SW480 (cell line): ENCODE measurements at places on chromosomes 2 and 18.

GRCh38 chr18:56321470-56321869, 316.9 kb downstream of the TXNL1 start:
- no peak for DNase-seq

- no peak for DNase-seq
Observed at GRCh38 chr2:39583781-39584180, 81.9 kb upstream of the TMEM178A start.

- DNase-seq: no peak
Observed at GRCh38 chr2:193556766-193557470, 1362.2 kb upstream of the TMEFF2 start.

DNA sequence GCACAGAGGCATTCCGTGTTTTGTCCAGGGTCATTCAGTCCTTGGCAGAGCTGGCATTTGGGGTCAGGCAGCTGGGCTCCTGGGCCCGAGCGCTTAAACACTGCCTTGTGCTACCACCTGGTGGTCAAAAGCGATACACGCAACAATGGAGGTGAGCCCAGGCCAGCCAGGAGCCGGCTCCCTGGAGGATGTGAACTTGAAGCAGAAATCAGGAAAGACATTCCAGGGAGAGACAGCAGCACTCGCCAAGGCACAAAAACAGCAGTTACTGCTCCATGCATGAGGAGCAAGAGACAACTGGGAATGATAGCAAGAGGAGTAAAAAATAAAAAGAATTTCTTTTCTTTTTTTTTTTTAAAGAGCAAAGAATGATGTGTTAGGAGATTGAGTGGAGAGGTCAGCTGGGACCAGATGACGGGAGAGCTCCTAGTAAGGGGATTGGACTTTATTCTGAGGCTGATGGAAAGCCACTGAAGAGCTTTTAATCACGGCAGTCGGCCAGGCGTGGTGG, 20.7 kb downstream of the SCYGR8 start:
- DNase-seq: peak; percentile 61

DNA sequence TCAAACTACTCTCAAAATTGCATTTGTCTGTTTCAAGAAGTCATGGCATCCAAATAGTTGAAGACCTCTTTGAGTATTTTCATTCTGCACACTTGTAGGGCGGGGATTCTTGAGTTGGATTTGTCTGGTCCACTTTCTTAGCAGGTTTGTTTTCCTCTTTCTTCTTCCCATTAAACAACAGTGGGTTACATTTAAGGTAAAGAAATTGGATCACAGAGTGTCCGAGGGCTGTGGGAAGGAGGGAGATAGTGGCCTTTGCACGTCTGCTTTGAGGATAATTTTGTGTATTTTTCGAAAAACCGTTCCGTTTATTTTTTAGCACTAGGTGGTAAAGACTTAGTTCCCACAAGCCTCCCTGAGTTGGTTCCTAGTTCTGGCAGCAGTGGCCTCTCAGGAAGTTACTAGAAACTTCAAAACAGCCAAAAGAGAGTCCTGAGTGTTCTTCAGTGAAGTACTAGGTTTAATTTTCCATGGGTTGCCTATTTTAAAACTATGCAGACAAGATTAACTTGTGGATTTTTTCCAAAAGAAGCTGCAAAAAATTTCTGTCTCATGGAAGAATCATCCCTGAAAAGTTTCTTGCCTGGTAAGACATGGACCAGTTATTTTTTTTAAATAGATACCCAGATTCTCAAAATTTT, 107.9 kb downstream of the CDC42EP3 start:
- DNase-seq: no peak

- no peak for DNase-seq
Observed at GRCh38 chr2:185142677-185143076, 544.3 kb downstream of the ZNF804A start.

- DNase-seq: no peak
Observed at GRCh38 chr2:204791230-204791629, 246.0 kb downstream of the PARD3B start.

DNA sequence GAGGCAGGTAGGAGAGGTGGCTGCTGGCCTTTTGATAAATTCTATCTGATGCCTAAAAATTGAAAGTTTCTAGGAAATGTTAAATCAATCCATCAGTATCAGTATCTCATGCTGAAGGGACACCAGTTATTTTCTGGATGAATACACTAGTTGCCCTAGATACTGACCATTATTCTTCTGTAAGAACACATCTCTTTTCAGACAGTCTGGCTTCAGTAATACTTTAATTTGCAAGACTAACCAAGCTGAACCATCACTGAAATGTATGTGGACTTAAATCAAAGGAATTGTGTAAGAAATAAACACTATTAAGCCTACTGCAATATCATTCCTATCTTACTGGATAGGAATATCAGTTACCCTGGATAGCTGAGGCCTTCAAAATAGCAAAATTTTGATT, 1546.3 kb downstream of the LRP1B start:
- DNase-seq: no peak

- DNase-seq: no peak
Observed at GRCh38 chr2:18124116-18124835, 245.8 kb downstream of the KCNS3 start.

DNA sequence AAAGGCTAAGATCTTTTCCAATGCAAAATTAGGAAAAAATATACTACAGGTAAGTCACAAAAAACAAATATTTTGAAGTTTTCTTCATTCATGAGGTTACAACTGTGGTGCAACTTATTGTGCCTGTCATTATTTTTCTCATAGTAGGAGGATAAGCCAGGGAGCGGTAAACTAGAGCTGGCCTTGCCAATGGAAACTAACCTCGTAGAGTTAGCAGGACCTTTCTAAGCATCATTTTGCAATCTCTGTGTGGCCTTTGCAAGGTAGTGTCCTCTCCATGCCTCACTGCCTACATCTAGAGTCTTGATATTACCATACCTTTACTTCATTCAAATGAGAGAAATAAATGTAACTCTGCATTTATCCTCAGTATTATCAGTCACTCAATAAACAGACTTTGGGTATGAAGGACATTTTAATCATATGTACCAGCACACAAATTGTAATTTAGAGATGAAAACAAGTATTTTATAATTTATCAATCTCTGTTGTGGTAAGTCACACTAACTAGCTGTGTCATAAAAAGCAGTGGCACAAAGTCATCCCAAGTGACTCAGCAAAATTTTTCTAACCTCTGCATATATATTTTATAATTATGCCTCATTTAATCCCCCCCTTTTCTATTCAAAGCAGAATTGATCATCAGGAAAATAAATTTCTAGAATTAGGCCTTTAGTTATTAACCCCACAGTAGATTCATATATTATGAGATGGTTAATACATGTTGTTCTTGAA, 47.0 kb downstream of the LANCL1 start:
- no peak for DNase-seq
